ENCODE measurements at places on chromosomes 6 and 20.

- DNase-seq = no peak
Measured at GRCh38 chr20:1918491-1919165, 23.4 kb downstream of the SIRPA start.

DNA sequence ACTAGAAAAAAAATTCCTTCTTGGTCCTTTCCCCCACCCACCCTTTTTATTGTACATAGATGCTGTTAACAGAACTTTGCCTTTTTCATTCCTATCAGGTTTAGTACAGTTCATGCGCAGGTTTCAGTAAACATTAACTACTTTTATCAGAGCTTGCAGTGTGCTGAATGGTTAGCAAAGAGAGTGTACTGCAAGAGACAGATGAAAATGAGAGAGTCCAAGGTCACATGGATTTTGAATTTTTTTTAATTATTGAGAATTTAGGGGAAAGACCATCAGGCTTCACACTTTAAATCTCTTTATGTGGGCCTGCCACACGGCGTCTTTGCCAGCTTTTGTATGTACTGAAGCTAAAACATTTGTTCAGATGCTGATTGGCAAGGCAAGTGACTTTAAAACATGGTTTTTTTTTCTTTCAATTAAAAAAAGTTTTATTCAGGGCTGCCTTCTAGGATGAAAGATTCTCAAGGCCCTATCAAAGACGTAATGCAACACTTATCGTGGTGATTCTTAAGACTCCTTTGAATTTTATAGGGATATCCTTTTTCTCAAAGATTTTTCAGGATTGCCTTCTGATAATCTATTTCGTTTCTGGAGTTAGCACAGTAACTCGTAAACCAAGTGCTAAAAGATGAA lies 32.2 kb downstream of the RREB1 start:
- no peak for DNase-seq

GRCh38 chr6:7341989-7342742 lies 29.2 kb upstream of the SSR1 start:
- DNase-seq = no peak

- no peak for DNase-seq
Measured at GRCh38 chr6:122650403-122650802, 40.2 kb downstream of the PKIB start.

DNA sequence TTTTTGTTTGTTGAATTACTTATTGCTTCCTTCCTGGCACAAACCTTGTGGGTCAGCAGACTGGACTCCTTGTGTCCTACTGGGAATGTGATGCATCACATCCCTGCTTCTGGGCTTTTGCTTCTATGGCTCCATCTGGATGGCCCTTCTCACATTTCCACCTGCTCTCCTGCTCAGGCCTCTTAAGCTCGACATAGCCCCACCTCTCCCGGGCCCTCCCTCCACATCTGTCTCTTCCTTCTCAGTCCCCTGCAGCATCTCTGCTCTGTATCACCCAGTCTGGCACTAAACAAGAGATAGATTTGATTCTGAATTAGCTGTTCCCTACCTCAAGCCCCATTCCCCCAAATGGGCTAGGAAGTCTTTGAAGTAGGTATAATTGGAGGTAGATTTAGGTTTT lies 356.8 kb downstream of the DHX35 start:
- no peak for DNase-seq

GRCh38 chr6:147371325-147371724 lies 137.2 kb upstream of the SAMD5 start:
- no peak for DNase-seq

DNA sequence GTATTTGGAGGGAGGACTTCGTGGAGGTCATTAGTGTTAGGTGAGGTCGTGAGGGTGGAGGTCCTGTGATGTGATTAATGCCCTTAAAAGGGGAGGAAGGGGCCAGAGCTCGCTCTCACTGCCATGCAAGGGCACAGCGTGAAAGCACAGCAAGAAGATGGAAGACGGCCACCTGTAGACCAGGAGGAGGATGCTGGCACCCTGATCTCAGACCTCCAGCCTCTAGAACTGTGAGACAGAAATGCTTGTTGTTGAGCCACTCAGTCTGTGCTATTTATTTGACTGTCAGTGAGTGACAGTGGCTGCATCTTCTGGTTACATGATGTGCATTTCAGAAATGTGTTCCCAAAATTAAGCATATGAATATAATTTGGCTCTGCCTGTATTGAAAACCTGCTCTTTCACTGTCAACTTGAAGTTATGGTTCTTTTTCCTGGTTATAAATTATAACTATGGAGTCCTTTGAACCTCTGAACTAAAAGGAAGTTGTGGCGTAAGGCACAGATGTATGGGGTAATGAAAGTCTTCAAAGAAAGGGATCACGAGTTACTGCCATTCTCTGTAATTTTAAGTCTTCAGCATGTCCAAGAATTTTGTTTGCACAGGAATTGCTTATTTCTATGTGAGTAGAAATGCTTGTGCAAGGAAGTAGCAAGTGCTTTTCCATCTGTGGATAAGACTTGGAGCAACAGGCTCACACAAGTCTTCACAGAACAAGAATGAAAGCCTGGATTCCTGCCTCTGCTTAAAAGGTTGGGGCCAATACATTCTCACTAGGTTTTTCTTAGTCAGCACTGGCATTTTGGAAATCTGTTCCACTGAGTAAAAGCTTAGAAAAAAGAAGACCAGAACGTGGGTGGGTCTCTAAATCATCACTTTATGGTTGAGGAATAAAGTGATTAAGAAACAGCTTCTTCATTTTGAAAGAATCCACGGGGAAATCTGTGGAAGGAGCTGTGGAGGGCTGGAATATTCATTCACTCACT lies 10.3 kb downstream of the PPP1R14C start:
- DNase-seq = no peak

- no peak for DNase-seq
Measured at GRCh38 chr6:26331218-26332073, 33.6 kb upstream of the BTN3A2 start.

DNA sequence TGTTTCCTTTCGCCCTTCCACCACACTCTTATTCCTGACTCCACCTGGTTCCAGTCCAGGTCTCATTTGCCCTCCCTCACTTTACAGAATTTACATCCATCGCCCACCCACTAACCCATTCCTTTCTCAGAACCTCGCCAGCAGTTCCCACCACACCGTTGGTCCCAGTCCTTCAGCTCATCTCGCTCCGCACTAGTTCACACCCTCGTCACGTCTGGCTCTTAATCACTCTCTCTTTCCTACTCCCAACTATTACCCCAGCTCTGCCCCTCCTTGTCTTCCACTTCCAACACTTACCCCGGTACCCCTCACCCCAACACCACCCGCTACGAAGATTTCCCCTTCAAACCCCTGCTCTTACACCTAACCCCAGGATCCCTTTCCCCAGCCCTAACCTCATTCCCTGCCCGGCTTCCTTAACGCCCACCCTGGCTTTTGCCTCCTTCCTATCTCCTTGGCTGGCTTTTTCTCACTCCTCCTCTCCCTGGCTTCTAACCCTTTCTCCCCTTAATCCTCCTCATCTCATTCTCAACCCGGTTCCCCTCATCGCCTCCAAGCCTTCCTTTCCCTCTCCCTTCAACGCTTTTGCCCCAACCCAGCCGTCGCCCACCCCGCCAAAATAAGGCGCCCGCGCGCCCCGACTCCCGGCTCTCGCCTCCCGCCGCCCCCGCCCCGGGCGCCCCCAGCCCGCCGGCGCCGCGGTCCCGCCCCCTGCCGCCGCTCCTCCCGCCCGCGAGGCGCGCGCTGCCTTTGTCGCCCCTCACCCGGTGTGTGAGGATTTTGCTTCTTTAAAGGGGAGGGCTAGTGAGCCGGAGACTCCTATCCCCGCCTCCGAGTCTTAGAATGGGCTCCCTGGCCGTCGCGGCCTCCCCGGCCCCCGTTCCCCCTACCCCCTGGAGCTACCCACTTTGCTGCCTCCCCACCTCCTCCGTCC lies 542 bp downstream of the USP49 start:
- DNase-seq = peak; percentile 5

GRCh38 chr6:113908801-113909200 lies 51.7 kb downstream of the MARCKS start:
- DNase-seq = no peak

DNA sequence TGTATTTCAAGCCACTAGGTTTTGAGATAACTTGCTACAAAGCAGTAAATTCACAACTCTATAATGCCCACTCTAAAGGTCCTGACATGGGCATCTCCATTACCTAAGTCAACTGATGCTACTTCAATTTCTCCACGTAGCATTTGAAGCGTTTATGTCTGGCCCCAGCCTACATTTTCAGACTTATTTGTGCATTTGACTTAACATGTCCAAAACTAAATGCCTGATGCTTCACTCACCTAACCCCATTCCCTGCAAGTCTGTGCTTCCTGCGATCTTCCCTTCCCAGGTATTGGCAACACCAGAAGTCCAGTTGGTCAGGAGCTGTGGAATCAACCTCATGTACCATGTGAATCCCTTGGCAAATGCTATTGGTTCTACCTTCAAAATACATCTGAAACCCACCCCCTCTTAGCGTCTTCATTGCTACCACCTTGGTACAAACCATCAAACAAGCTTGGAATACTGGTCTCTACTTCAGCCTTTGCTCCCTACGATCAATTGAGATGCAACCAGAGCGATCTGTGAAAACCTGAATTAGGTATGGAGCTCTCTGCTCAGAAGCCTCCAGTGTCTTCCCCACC lies 12.8 kb upstream of the ZNFX1 start:
- no peak for DNase-seq

DNA sequence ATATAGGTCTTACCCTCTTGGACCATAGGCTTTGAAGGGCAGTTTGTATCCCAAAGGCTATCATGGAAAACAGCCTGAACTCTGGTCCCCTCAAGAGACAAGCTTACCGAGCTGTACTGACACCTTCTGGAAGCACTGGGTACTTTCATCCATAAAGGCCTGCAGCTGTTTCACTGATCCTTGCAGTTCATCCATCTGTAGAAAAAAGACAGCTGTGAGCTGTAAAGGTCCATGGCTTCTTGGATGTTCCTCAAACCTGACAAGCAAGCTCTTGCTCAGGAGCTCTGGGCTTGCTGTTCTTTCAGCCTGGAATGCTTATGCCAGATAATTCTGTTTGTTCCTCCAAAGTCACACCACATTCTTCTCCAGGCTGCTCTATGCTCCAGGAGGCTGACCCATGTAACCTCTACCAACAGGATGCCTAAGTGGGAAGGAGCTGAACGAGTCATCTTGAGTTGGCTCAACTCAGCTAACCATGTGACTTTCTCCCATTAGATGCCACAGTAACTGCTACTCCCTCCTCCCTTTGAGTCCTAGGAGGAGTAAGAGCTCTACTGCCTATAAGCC lies 8.8 kb upstream of the NDRG3 start:
- no peak for DNase-seq

DNA sequence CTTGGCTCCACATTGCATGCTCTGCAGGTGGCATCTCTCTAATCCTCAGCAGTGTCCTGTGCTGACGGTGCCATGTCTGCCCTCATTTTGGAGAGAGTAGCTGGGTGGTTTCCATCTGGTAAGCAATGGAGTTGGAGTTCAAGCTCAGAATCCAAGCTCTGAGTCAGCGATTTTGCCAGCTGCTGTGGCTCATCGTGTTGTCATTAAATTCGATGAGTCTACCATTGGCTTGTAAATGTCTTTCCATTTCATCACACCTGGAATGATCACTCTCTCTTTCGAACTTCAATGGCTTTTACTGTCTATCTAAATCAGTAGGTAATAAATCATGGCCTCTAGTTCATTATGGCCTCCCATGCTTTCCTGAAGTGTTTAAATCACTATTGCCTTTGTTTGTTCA lies 378.5 kb upstream of the TSHZ2 start:
- no peak for DNase-seq

DNA sequence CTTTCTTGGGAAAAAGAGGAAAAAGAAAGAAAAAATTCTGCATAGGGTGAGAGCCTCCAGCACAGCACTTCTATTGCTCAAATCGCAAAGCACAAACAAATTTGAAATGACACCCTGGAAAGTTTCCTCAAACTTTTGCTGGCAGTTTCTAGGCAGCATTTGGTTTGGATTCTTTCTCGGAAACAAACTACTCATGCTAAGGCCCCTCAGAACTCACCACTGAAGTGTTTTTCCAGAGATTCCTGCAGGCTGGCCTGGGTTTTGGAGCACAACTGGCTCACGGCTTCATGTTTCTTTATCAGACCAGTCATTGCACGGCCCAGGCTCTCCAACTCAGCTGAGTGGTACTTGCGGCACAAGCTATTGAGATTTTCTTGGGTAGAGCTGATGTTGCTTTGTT lies 237.8 kb downstream of the SYNE1 start:
- no peak for DNase-seq

DNA sequence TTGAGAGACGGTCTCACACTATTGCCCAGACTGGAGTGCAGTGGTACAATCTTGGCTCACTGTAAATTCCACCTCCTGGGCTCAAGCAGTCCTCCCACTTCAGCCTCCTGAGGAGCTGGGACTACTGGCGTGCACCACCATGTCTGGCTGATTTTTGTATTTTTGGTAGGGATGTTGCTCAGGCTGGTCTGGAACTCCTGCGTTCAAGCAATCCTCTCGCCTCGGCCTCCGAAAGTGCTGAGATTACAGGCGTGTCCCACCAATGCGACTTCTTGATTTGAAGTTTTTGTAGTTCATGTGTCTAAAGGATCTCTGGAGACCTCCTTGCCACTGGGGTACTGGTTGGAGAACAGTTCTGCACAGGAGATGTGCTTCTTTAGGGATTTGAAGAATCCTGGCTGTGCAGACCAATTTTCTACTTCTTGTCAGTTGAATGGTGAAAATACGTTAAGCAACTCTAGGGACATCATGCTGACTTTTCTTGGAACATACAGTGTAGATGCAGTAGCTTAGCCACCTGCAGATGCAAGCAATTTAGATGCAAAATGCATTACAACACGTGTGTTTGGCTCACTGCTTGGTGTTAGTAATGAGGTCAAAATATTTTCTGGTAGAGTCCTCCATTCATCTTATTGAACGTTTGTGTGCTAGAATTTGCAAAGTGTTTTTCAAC lies 28.2 kb downstream of the SYTL3 start:
- DNase-seq = no peak

GRCh38 chr6:39357998-39358686 lies 35.6 kb upstream of the KCNK16 start:
- no peak for DNase-seq

DNA sequence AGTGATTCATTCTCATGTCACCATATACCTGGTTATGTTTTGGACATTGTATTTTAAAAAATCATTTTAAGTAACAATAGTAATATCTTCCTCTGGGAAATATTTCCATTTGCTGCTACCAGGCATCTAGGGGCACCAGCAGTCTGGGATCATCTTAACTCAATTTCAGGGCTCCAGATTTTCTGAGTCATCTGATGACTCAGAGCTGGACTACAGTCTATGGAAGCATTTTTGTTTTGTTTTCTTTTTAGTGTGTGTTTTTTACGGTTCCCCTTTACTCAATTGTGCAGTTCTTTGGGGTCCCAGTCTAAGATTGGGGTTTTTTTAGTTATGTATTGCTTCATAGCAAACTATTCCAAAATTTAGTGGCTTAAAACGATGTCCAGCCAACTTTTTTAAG lies 5.7 kb upstream of the FKBP5 start:
- no peak for DNase-seq

Measured in head of caudate nucleus (tissue), 42 donors.